ENCODE measurements at places on chromosomes 1 and 21. TPM values are rescaled to one million over a fixed set of nuclear protein-coding genes. Genes with fewer than 3 reads are reported as not detected.
A peak's percentile ranks its signal among the peaks of the same experiment; 100 is the strongest.

The TRAF5 gene
- total RNA-seq = 15.2 TPM

The AMY1B gene
- not detected for total RNA-seq

The LBR gene
- 145 TPM for total RNA-seq

The SRGAP2 gene
- 60.7 TPM for total RNA-seq

- DNase-seq = peak; percentile 72
Measured at GRCh38 chr1:201488830-201489589, 17.9 kb downstream of the CSRP1 start.

- DNase-seq = no peak
Measured at GRCh38 chr1:67053535-67053784, 488 bp downstream of the SLC35D1 start.

- DNase-seq = no peak
Measured at GRCh38 chr1:82269431-82269830, 468.7 kb downstream of the ADGRL2 start.

DNA sequence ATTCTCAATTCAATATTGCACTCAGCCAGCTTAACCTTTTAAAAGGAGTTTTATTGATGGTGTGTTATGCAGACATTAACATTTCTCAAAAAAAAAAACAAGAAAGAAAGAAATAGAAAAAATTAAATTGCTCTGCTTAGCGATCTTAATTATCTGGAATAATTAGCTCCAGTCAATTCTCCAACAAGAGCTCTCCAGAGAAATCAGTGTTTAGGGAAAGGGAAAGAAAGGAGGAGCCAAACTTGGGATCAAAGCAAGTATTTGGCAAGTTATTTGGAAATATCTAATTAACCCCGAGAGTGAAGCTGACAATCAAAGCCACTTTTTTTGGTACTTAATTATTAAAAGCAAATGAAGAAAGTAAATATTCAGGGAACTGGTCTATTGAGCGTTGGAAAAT is 60.7 kb upstream of the CAMK1G start:
- DNase-seq = no peak

- DNase-seq = no peak
Measured at GRCh38 chr1:78047631-78048030, 1.9 kb downstream of the GIPC2 start.

DNA sequence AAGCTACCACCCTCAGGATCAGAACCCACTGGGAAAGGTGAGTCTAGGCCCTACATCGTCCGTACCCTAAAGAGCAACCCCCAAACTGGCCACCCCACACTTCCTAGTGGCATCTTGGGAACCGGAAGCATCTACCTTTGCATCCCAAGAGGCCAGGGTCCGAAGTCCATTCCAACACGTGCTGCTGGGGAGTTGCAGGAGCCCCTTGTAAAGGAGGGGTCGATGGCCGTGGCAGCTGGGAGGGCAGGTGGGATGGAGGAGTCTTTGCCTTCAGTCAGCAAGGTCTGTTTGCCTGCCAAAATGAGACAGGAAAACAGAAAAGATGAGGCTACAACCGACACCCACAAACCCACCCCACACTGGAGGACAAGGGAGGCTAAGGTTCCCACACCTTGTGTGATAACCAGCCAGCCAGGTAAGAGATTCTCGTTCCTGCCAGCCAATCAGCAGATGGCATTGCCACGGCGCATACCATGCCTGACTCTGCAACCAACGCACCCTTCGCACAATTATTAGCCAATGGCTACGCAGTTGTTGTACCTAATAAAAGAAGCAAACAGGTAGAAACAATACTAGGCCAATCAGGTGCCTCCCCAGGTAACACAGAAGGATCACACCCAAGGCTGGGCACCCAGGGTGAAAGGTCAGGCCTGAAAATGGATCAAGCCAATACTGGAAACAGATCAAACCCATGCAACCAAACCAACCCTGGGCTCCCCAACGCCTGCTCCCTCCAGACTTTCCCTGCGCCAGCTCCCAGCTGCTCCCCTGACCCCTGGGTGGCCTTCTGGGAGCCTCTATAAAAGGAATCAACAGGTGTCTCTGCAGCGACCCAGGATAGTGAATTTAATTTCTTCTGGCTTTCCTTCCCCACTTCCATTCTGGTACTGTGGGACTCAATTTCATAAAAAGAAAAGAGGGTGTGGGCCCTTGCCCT is 35.6 kb downstream of the CASZ1 start:
- peak; percentile 72 for DNase-seq
